HuH-7 (cell line): ENCODE measurements at places on chromosomes 16 and 17.

DNA sequence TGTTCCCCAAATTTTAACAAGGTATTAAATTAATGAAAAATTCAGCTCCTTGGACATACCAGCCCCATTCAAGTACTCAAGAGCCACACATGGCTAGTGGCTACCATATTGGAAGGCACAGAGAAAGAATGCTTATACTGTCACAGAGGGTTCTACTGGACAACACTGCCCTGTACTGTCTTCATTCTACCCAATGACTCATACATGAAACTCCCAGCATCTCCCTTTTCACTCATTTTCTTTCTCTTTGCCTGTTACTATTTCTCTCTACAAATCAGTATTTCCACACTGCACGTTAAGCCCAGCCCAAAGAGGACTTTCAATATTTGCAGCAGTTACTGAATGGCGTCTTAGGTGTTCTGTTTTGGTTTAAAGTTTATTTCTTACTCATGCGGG lies 72.1 kb upstream of the RCVRN start:
- DNase-seq = no peak

- DNase-seq = no peak
Measured at GRCh38 chr17:39813631-39814030, 50.5 kb downstream of the IKZF3 start.

DNA sequence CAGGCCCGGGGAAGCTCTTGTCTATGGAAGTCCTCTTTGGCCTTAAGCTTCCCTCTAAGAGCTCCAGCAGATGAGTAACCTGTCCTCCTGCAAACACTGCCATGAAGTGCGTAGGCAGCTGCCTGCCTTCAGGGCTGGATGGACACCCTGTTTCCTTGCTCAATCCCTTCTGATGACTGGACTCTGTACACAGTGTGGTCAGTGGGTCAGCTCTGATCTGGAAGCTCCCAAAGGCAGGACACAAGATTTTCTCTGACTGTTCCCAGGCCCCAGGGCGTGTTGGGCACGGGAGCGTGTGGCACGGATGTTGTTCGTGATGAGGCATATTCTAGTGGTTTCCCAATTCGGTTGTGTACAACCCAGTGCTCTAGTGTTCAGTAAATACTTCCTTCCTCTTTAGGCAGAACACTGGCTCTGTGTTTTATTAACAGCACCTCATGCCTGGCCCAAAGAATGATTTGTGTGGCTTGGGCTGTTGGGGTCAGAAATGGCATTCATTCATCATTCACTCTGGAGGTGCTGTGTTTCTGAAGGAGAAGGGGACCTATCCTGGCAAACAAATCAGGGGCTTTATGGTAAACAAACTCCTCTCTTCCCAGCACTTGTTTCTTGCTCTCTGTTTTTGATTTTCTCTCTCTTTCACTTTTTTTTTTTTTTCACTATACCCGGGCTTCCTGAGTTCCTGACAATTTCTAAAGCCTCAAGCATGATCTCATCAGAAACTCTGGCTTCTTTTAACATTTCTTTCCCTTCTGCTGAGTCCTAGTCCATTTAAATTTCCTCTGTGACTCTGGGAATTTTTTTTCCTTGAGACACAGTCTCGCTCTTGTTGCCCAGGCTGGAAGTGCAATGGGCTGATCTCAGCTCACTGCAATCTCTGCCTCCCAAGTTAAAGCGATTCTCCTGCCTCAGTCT lies 12.0 kb upstream of the RNF157 start:
- DNase-seq = no peak

DNA sequence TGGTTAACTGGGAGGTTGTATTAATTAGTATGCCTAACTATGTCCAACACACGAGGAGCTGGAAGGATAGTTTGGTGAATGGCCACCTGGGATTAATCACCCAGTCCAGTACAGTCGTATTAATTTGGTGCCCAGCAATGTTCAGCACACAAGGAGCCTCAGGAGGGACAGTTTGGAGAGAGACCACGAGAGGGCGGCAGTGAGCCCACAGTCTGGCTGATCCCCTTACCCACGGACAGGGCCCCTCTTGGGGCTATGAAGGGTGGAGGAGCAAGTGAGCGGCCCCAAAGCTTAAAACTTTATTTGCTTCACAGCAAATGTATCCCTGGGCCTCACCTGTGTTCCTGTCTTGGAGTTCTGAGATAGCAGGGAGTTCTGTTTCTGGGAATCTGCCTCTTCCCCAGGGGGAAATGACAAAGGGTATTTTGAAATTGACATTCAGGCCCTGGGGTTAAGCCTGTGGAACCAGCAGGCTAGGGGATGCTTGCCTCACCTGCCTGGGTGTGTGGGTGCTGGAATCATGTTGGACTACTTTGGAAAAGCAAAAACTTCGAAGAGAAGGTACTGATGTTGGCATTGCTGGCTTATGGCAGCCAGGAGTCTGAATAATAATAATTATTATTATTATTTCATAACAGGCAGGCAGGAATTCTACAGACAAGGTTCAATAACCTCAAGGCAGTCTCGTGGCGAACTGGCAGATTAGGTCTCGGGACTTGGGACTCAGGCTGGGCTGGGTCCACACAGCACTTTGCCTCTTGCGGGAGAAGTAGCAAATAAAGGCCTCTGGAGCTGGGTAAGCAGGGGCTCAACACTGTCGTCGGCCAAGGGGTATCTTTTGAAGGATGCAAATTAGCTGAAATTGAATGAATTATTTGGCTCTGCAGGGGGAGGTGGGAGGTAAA lies 227.6 kb upstream of the ASIC2 start:
- DNase-seq = peak; percentile 49

DNA sequence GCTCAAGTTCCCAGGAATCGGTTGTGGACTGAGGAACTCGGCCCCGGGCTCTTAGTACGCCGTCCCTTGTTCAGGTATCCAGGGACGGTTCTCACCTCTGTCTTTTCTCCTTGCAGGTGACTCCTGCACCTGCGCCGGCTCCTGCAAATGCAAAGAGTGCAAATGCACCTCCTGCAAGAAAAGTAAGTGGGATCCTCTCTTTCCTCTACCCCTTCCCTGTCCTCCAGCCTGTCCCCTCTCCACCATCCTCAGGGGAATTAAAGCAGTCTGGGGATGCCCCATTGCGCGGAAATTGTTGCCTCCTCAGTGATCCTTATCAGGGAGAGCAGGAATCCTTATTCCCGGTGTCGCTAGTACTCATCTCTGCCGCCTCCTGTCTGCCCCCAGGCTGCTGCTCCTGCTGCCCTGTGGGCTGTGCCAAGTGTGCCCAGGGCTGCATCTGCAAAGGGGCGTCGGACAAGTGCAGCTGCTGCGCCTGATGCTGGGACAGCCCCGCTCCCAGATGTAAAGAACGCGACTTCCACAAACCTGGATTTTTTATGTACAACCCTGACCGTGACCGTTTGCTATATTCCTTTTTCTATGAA lies 585 bp downstream of the MT2A start:
- DNase-seq = no peak

DNA sequence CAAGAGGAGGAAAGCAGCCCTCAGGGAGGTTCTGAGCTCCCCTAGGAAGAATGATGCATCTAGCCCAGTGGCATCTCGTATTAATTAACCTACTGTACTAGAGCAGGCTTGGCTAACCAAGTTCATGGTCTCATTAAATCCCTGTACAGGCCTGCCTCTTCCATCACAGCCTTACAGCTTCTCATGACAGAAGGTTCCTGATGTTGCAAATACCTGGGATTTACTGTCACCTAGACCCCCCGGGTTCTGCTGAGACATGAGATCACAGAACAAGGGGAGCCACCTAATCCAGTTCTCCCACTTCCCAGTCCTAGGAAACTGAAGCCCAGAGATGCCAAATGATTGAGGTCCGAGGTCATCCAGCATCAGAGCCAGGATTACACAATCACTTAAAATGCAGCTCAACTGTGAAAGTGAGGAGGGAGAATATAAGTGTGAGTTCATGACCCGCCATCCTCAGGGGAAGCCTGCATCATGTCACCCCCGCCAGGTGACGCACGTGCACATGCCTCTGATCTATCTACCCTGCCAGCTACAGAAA lies 23.9 kb downstream of the ACLY start:
- no peak for DNase-seq

DNA sequence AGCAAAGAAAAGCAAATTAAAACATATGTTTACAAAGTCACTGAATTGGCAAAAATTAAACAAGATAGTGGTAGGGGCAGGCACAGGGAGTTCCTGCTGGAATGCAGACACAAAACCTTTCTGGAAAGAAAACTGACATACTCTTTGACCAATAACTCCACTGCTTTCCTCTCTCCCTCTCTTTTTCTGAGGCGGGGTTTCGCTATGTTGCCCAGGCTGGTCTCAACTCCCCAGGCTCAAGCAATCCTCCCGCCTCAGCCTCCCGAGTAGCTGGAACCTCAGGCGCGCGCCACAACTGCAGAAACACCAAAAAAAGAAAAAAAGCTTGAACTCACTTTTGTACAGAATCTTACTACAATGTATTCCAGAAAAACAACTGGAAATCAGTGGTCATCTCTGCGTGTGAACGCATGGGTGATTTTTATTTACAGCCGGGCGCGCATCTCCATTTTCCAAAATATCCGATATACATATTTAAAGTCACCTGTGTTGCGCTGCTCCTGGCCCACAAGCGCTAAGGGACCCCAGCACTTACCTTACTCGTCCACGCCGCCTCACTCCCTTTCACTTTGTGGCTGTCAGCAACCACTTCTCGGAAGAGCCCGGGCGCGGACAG lies 480 bp downstream of the TXNL4B start:
- DNase-seq = no peak

DNA sequence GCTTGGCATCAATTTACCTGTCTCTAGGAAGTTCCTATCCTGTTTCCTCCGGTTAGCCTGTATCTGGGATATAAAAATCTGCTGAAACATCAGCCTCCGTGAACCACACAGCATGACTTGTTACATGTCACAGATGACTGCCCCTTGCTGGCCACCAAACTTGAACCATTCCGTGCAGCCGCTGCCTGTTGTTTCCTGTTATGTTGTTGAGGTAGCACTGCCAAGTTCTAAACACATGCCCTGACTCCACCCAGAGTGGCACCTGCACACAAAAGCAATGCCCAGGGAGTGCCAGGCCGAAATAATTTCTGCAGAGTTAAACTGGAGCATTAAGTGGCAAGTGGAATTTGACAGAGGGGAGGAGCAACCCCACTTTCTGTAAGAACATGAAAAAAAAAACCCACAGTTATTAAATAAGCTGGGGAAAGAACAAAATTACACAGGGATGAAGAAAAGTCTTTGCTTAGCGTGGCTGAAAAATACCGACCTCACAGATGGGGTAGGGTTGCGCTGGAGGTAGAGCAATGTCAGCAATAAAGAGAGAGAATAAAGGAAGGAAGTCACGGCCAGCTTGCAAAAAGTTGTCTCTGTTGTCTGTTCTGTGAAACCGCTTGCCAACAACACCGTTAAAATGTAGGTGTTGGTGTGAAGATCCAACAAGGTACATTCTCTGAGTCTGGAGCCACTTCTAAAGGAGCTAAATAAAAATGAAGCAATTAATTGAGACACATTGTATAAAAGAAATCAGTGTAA lies 174.6 kb upstream of the CDH13 start:
- no peak for DNase-seq

DNA sequence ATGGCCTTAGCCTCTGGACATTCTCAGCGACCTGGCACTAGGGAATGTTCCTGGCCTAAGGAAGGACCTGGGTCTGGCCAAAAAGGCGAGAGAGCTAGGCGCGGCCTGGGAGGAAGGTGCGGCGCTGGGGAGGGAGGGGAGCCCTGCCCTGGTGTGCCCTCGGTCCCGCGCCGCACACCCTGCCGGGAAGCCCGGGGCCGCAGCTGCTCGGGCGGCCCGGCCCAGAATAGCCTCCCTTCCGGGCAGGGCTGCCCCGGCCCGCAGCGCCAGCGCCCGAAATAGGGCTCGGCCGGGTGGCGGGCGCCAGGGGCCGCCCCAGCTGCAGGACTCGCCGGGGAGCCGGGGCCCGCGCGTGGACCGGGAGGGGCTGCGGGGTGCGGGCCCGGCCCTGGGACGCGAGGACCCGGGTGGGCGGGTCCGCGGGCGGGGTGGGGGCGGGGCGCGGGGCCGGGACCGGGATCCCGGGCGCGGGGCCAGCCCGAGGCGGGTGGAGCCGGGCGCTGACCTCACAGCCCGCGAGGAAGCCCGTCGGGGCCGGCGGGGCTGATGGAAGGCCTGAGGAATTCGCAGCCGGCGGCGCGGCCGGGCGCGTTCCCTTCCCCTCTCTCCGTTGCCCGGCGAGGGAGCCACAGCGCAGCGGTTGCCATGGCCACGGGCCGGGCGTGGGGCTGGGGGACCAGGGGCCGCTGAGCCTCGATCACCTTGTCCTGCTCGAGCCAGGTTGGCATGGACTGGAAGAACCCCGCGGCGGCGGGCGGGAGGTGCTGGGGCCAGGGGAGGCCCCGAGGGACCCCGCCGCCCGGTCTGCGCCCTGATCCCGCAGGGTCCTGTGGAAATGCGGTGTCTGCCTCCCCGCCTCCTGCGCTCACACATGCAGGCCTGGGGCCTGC lies 18.1 kb downstream of the SOCS3 start:
- DNase-seq = peak; percentile 76

DNA sequence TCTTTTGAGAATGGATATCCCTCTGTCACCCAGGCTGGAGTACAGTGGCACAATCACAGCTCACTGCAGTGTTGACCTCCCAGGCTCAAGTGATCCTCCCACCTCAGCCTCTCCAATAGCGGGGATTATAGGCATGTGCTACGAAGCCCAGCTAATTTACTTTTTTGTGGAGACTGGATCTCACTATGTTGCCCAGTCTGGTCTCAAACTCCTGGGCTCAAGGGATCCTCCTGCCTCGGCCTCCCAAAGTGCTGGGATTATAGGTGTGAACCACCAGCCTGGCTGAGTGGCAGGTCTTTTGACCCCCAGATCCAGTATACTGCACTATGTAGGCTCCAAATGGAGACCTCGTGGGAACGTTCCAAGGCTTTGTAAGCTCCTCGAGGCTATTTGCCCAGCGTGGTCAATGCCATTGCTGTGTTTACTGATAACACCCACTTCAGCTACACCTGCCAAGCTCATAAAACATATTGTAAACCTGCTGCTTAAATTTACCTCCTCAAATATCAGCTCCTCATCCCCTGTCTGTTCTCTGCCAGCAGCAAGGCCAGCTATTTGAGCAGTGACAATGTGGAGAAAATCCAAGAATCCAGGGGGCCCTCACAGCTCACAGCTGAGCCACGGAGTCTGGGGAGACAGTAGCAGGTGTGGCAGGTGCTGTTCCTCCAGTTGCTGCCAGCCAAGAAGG lies 16.2 kb upstream of the KIFC3 start:
- no peak for DNase-seq

- no peak for DNase-seq
Measured at GRCh38 chr17:60103957-60104356, 25.2 kb upstream of the HEATR6 start.
